CD4-positive, alpha-beta memory T cell (primary cell): ENCODE measurements at places on chromosomes 5 and 9. TPM values are rescaled to one million over a fixed set of nuclear protein-coding genes. Genes with fewer than 3 reads are reported as not detected.

GRCh38 chr5:95975703-95976102 is 14.1 kb upstream of the ELL2 start:
- no peak for DNase-seq

DNA sequence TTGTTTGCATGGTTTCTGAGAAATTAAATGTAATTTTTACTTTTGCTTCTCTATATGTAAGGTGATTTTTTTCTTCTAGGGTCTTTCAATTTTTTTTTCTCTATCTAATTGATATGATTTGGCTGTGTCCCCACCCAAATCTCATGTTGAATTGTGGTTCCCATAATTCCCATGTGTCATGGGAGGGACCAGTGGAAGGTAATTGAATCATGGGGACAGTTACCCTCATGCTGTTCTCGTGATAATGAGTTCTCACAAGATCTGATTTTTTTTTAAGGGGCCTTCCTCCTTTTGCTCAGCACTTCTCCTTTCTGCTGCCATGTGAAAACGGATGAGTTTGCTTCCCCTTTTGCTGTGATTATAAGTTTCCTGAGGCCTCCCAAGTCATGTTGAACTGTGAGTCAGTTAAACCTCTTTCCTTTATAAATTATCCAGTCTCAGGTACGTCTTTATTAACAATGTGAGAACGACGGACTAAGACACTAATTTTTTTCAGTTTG is 150.8 kb downstream of the MTRR start:
- no peak for DNase-seq

DNA sequence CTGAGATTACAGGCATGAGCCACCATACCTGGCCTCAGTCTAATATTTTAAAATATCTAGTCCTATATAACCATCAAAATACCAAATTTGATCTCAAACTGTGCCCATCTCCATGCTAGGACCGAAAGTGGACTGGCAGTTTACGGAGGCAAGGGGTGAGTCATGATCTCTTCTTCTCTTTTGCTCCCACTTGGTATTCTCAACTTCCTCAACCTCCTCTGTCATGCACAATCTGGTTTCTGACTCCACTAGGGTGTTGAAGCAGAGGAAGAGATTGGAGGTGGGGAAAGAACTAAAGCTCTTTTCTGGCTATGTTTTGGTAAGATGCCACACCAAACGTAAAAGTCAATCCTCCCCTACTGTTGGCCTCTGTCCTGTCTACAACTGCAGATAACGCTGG is 55.9 kb upstream of the CEMIP2 start:
- DNase-seq = no peak

- no peak for DNase-seq
Measured at GRCh38 chr5:180389252-180390101, 36.3 kb upstream of the GFPT2 start.

DNA sequence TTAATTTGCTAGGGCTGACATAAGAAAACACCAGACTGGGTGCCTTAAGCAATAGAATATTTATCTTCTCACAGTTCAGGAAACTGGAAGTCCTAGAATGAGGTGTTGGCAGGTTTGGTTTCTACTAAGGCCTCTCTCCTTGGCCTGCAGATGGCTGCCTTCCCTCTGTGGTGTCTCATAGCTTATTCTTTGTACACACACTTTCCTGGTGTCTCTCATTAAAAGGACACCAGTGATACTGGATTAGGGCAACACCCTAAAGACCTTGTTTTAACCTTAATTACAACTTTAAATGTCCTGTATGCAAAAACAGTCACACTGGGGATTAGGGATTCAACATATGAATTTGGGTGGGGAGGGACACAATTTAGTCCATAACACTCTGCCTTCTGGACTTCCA is 25.1 kb downstream of the NUTM2F start:
- DNase-seq = no peak

GRCh38 chr9:38175423-38175822 is 106.4 kb upstream of the SHB start:
- DNase-seq = no peak

DNA sequence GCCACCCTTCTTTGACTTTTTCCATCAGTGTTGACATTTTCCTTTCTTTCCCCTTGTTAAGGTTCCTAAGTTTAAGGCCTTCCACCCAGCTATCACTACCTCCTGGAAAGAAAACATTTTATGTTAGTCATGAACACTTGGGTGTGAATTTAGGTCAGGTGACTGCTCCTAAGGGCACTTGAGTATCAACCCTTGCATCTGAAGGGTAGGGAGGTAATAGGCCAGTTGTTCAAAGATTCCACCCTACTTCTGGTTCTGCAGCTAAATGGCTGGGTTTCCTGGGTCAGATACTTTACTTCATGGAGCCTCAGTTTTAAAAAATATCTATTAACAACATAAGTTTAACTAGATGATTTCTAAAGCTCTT is 49.1 kb upstream of the OSMR start:
- no peak for DNase-seq

DNA sequence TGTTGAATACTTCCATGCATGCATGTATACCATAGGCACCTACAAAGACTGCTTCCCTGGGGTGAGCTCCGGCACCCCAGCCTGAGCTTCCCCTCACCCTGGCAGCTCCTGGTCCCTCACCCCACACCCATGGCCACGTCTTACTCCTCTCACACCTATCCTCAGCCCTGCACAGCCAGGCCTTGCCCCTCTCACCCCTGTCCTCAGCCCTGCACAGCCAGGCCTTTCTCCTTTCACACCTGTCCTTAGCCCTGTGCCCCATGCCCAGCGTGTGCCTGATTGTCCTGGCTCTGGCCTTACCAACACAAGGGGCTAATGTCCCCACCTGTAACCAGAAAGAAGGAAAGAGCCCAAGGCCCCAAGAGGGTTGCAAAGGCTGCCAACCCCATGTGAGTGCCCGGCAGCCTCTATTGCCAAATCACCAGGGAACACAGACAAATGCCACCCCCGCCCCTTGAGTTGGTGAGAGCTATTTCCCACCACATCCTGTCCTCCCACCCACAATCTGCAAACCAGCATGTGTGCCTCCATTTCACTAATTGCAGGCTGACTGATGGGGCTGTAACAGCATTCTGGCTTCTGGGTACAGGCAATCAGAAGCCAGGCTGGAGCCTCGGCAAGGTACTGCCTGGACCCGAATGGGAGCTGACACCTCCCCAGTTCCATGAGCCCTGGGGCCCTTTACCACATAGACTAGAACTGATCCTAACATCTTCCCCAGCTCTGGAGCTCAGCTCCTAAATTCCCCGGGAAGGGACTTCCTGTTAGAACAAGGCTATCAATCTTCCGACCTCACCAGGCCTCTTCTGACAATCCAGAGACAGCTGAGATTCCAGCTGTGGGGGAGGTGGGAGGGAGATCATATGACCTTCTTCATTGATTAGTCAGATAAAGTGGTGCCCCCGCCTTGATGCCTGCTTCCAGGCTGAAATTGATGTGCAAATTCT is 78.2 kb downstream of the FAM114A2 start:
- no peak for DNase-seq

GRCh38 chr9:100322954-100323536 is 29.7 kb downstream of the TEX10 start:
- no peak for DNase-seq

DNA sequence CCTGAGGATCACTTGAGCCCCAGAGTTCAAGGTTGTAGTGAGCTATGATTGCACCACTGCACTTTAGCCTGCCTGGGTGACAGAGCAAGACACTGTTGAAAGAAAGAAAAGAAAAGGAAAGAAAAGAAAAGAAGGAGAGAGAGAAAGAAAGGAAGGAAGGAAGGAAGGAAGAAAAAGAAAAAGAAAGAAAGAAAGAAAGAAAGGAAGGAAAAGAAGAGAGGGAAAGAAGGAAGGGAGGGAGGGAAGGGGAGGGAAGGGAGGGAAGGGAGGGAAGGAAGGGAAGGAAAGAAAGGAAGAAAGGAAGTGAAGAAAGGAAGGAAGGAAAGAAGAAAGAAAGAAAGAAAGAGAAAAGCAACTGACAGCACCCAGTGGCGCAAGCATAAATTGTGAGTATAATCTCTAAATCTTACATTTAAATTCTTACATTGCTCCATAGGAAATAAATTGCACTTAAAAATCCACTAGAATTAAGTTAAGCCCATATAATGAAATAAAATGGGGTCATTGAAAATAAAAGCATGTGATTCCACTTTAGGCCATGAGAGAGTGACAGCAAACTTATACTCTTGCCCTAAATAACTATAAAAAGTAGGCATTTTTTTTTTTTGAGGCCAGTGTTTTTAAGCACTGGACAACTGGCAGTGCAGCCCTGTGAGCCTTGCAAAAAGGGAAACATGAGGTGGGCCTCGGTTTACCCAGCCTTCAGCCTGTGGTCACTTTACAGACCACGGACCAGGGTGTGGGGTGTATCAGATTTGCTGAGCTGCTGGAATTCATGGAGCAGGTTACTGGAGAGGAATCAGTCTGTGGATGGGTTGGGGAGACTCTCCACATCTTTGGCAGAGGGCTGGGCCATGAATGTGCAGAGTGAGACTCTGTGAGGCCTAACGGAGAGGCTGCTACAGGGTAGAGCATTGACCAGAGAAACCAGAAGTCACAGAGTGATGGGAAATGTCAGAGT is 175.5 kb downstream of the TTLL11 start:
- DNase-seq = no peak

- DNase-seq = no peak
Measured at GRCh38 chr5:137234973-137235943, 263.9 kb downstream of the SPOCK1 start.

DNA sequence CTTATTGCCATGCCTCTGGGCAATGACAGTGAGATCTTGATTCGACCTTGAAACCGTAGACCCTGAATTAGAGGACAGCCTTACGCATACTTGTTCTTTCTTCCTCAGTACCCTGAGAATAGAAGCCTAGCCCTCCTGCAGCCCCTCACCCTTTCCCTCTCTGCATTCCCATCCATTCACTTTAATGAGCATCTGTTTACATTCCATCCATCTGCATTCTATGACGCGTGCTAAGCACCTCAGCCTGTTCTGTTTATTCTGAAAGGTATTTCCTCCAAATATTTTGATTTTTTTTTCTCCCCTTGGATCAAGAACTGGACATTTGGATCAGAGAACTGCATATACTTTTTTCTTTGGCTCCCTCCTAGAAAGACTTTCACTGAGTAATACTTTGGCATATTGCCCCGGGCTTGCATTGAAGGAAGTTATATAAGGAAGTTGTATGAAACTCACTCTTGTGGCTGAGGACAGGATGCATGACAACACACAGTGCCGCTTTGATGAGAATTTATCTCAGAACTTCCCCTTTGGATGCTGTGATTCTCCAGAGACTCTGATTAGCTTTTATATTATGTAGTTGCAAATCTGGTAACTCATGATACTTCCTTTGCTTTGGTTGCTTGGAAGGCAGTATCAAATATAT is 15.7 kb downstream of the TMEM8B start:
- DNase-seq = peak; percentile 57

- no peak for DNase-seq
Measured at GRCh38 chr5:142886956-142887355, 116.8 kb downstream of the ARHGAP26 start.

GRCh38 chr5:137649228-137649935 is 86.5 kb downstream of the KLHL3 start:
- no peak for DNase-seq

DNA sequence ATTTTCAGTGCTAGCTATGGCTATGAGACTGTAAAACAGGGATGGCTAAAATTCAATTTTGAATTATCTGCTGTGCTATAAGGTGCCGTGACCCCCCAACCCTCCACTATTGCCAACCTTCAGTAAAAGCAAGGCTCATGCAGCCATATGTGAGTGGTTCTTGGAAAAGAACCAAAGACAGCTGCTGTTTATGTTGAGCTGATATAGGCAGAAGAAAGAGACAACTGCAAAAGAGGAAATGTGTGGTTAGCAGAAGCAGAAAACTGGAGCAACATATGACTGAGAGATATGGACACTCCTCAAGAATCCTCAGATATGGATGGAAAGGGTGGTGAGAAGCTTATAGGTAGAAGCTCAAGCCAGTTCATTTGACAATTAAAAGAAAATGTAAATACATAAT is 200.3 kb downstream of the TLE1 start:
- DNase-seq = no peak

- no peak for DNase-seq
Measured at GRCh38 chr5:90055831-90056328, 353.7 kb downstream of the CETN3 start.

- DNase-seq = no peak
Measured at GRCh38 chr5:66637994-66638393, 41.8 kb downstream of the MAST4 start.

DNA sequence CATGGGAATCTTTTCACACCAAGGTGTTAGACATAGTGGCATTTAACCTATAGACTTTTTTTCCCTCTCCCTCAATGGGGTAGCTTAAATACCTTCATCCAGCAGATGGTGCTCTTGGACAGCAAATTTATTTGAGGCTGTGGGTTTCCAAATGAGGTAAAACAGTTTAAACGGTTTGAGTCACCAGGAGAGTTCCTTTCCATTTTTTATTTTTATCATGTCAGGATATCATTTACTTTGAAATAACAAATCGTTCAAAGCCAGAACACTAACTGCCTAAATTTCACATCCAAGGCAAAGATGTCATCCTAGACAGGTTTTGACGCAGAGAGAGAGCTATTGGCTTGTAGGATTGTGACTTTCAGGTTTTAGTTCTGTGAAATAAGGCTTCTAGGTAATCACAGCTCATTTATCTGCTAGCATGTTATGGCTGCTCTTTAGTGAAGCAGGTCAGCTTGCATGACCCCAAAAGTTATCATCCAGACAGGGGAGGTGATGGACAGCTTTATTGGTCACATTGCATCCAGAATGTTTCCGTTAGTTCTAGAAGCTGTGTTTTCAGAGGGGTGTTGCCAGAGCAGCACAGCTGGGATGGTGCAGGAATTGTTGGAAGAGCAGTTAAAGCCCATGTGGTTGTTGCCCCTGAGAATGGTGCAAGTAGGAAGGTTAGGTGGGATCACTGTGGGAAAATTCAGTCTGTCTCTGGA is 69.8 kb downstream of the KDM4C start:
- DNase-seq = peak; percentile 31

- DNase-seq = no peak
Measured at GRCh38 chr9:98175762-98176161, 16.7 kb downstream of the CORO2A start.

DNA sequence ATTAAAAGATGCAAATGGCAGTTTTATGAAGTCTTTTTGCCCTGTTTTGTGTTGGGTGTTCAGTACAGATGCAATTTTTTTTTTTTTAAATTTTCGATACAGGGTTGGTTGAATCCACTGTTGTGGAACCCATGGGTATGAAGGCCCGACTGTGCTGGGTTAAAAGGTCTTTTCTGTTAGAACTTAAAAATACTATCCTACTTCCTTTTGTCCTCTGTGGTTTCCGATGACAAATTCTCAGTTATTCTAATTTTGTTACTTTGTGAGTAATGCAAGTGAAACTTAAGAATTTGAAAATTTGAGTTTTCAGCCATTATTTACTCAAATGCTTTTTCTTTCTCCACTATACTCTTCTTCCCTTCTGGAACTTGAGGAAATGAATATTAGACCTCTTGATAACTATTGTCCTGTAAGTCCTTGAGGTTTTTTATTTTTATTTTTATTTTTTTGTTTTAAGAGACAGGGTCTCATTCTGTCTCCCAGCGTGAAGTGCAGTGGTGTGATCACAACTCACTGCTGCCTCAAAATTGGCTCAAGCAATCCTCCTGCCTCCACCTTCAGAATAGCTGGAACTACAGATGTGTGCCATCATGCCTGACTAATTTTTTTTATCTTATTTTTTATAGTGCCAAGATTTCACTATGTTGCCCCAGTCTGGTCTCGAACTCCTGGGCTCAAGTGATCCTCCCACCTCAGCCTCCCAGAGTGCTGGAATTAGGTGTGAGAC is 67.5 kb downstream of the ZCCHC7 start:
- no peak for DNase-seq

The NPR3 gene
- 0.06 TPM for total RNA-seq

The SHISAL2B gene
- not detected for total RNA-seq

The PFDN1 gene
- 24.8 TPM for total RNA-seq

The HBEGF gene
- total RNA-seq = 0.86 TPM

The CORO2A gene
- 8.3 TPM for total RNA-seq

The LHFPL2 gene
- total RNA-seq = 2.7 TPM

The PFN3 gene
- not detected for total RNA-seq
